ENCODE measurements at places on chromosomes 2 and 18.

- no peak for DNase-seq
- H3K27ac ChIP-seq = no peak overlapping the region
Observed at GRCh38 chr2:58341047-58341446, 99.9 kb upstream of the FANCL start.

DNA sequence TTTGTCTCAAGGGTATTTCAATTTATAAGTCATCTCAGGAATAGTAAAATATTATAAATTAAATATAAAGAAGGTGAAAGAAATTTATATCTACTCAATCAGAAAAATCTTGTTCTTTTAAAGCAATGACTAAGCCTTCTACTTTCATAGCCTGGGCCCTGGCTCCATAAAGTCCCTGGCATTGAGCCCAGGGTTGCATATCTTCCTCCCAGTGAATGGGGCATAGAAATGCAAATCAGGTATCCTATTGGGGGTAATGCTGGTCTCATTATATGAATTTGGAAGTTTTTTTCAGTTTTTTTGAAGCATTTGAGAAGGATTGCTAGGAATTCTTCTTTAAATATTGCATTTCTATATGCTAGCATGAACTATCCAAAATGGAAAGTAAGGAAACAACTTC, 73.9 kb upstream of the MC2R start:
- DNase-seq = no peak
- no peaks in the 10 kb centered on the region for H3K4me1 ChIP-seq
- H3K4me3 ChIP-seq = no peak overlapping the region
- H3K36me3 ChIP-seq = no peaks in the 10 kb centered on the region
- no peaks in the 10 kb centered on the region for H3K27me3 ChIP-seq

- no peaks in the 10 kb centered on the region for H3K27me3 ChIP-seq
- H3K4me3 ChIP-seq = no peak overlapping the region
- H3K27ac ChIP-seq = no peak overlapping the region
- no peaks in the 10 kb centered on the region for H3K36me3 ChIP-seq
- DNase-seq = no peak
Observed at GRCh38 chr2:57126410-57126809, 920.2 kb upstream of the VRK2 start.

GRCh38 chr2:19046986-19047780, 311.2 kb downstream of the OSR1 start:
- no peaks in the 10 kb centered on the region for H3K36me3 ChIP-seq
- no peaks in the 10 kb centered on the region for H3K27me3 ChIP-seq
- no peaks in the 10 kb centered on the region for H3K4me1 ChIP-seq
- H3K27ac ChIP-seq = no peak overlapping the region
- H3K4me3 ChIP-seq = no peak overlapping the region
- DNase-seq = no peak

DNA sequence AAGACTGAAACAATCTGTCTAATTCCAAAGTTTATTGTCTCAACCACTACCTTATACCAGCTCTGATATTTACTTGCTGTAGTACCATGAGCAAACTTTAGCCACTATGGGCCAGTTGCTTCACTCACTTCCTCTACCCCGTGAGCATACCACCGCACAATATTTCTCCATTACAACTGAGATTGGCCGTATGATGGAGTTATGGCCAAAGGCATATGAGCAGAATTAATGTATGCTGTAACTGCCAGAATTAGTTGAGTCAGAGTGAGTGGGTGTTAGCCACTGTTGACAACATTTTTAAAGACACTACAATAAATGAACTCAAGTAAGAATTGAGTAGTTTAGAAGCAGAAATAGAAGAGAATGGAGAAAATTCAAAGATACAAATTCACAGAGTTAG, 69.7 kb downstream of the LRATD1 start:
- H3K27me3 ChIP-seq = no peaks in the 10 kb centered on the region
- H3K36me3 ChIP-seq = no peaks in the 10 kb centered on the region
- H3K4me3 ChIP-seq = no peak overlapping the region
- no peak overlapping the region for H3K27ac ChIP-seq
- no peaks in the 10 kb centered on the region for H3K4me1 ChIP-seq

DNA sequence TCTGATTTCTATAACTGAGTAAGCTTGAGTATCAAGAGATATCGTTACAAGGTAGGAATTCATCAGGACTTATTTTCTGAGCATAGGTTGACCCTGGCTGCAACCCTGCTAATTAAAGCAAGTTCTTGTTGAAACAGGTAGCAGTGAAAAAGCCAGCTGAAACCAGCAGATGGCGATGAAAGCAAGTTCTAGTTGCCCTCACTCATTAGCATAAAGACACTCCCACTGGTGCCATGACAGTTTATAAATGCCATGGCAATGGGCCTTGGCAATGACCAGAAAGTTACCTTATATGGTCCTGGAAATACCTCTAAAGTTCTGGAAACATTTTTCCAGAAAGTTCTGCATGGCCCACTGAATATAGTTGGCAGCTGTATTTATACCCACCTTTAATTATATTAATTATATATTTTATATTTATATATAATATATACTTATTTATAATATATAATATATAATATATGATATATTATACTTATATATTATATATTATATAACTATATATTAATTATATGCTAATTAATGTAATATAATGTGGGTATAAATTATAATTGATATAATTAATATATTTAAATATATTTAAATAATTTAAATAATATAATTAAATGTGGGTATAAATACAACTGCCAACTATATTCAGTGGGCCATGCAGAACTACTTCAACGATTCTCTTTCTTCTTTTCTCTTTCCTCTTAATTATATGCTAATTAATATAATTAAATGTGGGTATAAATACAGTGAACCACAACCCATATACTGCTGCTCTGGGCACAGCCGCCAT, 188.0 kb downstream of the CDH7 start:
- DNase-seq = no peak
- no peaks in the 10 kb centered on the region for H3K4me1 ChIP-seq
- no peak overlapping the region for H3K4me3 ChIP-seq
- H3K27ac ChIP-seq = no peak overlapping the region

GRCh38 chr2:164146441-164146840, 410.6 kb upstream of the FIGN start:
- no peak overlapping the region for H3K27ac ChIP-seq
- H3K27me3 ChIP-seq = no peaks in the 10 kb centered on the region
- no peaks in the 10 kb centered on the region for H3K4me1 ChIP-seq
- DNase-seq = no peak
- H3K4me3 ChIP-seq = no peak overlapping the region

GRCh38 chr18:79567481-79568147, 112.0 kb upstream of the CTDP1 start:
- no peaks in the 10 kb centered on the region for H3K36me3 ChIP-seq
- H3K4me1 ChIP-seq = peaks cover 15% of the 10 kb centered on the region
- DNase-seq = no peak

DNA sequence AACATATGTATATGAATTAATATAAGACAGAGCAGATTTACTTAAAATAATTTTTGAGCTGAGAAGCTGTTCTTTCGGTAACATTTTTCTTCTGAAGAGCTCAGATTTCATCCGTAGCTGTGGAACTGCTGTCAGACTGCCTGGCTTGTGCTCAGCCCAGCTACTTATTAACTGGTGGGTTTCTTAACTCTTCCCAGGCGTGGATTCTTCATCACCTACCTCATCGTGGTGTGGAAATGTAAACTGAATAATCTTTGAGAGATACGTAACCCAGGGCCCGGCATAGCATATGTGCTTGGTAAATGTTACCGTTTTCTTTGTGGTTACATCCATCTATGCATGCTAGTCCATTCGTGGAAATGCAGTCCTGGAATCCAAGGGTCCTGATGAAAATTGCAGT, 145.0 kb downstream of the MCFD2 start:
- no peaks in the 10 kb centered on the region for H3K27me3 ChIP-seq
- no peak overlapping the region for H3K27ac ChIP-seq
- no peak overlapping the region for H3K4me3 ChIP-seq
- no peaks in the 10 kb centered on the region for H3K4me1 ChIP-seq

GRCh38 chr18:12318334-12318697, 10.3 kb downstream of the TUBB6 start:
- peaks cover 52% of the 10 kb centered on the region for H3K4me1 ChIP-seq
- H3K36me3 ChIP-seq = peaks cover 5% of the 10 kb centered on the region
- H3K27ac ChIP-seq = no peak overlapping the region

- no peaks in the 10 kb centered on the region for H3K36me3 ChIP-seq
- H3K27ac ChIP-seq = no peak overlapping the region
- no peaks in the 10 kb centered on the region for H3K27me3 ChIP-seq
- H3K4me1 ChIP-seq = no peaks in the 10 kb centered on the region
- no peak overlapping the region for H3K4me3 ChIP-seq
Observed at GRCh38 chr2:239590276-239590675, 189.5 kb upstream of the HDAC4 start.

GRCh38 chr2:148303161-148303560, 282.3 kb downstream of the MBD5 start:
- no peaks in the 10 kb centered on the region for H3K4me1 ChIP-seq
- H3K27ac ChIP-seq = no peak overlapping the region
- no peaks in the 10 kb centered on the region for H3K36me3 ChIP-seq
- no peak overlapping the region for H3K4me3 ChIP-seq

GRCh38 chr2:47699533-47700215, 83.3 kb upstream of the MSH6 start:
- H3K4me3 ChIP-seq = no peak overlapping the region
- DNase-seq = no peak
- H3K36me3 ChIP-seq = no peaks in the 10 kb centered on the region
- no peaks in the 10 kb centered on the region for H3K27me3 ChIP-seq
- H3K4me1 ChIP-seq = no peaks in the 10 kb centered on the region

DNA sequence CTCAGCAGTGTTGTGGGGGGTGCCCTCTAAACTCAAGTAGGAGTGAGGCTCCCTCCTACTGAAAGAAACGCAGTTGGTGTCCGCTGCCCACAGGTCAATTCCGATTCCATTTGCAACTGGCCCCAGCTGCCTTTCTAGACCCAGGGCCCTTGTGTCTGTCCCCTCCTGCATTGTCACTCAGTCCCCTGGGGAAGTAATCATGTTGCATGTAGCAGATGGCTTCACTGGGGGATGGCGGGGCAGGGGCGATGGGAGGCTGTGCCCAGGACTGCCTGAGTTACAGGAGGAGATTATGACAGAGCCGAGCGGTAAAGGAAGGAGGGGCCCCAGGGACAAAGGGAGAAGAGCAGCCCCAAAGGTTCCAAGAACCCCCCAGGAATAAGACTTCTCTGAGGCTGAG, 62.5 kb upstream of the SH3RF3 start:
- H3K4me3 ChIP-seq = no peak overlapping the region
- no peaks in the 10 kb centered on the region for H3K27me3 ChIP-seq
- H3K4me1 ChIP-seq = no peaks in the 10 kb centered on the region
- no peak overlapping the region for H3K27ac ChIP-seq
- no peaks in the 10 kb centered on the region for H3K36me3 ChIP-seq
- DNase-seq = no peak

- no peaks in the 10 kb centered on the region for H3K36me3 ChIP-seq
- H3K4me3 ChIP-seq = no peak overlapping the region
- DNase-seq = no peak
- H3K27ac ChIP-seq = no peak overlapping the region
- H3K27me3 ChIP-seq = no peaks in the 10 kb centered on the region
Observed at GRCh38 chr18:75546964-75547363, 119.5 kb upstream of the SMIM21 start.

- no peak overlapping the region for H3K27ac ChIP-seq
- peaks cover 8% of the 10 kb centered on the region for H3K4me1 ChIP-seq
- no peaks in the 10 kb centered on the region for H3K36me3 ChIP-seq
- H3K4me3 ChIP-seq = no peak overlapping the region
- no peak for DNase-seq
Observed at GRCh38 chr2:37349231-37349860, 4.9 kb downstream of the QPCT start.

- H3K36me3 ChIP-seq = no peaks in the 10 kb centered on the region
- no peak overlapping the region for H3K4me3 ChIP-seq
- no peak for DNase-seq
Observed at GRCh38 chr18:79818036-79818435, 20.3 kb downstream of the KCNG2 start.
